ENCODE measurements at places on chromosomes 7 and 10.
A peak's percentile ranks its signal among the peaks of the same experiment; 100 is the strongest.

GRCh38 chr7:151383638-151384351 lies 26.0 kb downstream of the WDR86 start:
- DNase-seq, result peak; percentile 92

- DNase-seq, result no peak
Observed at GRCh38 chr10:80160361-80161320, 28.1 kb downstream of the PLAC9 start.

- DNase-seq, result no peak
Observed at GRCh38 chr7:139791316-139791715, 13.5 kb upstream of the HIPK2 start.

DNA sequence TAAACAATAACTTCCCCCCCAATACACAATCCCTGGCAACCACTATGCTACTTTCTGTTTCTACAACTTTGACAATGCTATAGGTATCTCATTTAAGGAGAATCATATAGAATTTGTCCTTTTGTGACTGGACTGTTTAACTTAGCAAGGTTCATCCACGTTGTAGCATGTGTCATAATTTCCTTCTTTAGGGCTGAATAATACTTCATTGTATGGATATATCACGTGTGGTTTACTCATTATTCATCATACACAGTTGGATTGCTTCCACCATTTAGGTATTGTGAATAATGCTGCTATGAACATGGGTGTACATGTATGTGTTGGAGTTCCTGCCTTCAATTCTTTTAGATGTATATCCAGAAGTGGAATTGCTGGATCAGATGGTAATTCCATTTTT lies 111.0 kb downstream of the LMBR1 start:
- no peak for DNase-seq

GRCh38 chr7:149685455-149685854 lies 87.9 kb downstream of the ZNF467 start:
- no peak for DNase-seq

GRCh38 chr10:117166418-117167345 lies 28.6 kb upstream of the VAX1 start:
- DNase-seq, result no peak

DNA sequence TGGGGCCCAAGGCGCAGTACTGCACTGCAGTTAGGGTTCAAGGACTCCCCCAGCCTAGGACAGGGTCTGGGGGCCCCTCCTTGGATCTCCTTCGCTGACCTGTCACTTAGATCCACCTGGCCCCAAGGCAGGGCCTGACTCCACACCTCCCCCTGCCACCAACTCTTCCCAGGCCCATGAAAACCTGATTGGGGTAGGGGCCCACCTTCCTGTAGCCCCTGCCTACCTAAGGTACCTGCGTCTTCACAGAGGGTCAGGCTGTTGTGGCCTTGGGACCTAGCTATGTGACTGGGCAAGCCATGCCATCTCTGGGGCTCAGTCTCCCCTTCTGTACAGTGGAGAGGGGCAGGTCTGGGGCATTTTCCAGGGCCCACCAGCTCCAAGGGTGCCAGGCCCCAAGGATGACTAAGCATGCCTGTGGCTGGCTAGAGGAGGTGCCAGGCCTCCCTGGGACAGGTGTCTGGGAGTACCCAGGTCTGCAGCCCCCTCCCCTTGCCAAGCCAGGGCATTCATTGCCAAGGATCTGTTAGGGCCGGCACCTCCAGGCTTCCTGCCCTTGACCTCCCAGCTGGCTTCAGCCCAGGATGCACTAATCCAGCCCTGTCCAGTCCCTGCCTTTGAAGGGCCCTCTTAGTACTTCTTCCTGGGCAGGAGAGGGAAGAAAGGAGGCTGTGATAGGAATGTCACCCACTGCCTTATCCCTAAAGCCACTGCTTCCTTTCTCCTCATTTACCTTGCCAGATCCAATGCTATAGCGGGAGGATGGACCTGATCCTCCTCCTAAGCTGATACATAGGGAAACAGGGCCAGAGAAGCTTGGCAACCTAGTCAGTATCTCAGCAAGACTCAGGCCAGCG lies 1.3 kb downstream of the LIMK1 start:
- DNase-seq, result no peak

DNA sequence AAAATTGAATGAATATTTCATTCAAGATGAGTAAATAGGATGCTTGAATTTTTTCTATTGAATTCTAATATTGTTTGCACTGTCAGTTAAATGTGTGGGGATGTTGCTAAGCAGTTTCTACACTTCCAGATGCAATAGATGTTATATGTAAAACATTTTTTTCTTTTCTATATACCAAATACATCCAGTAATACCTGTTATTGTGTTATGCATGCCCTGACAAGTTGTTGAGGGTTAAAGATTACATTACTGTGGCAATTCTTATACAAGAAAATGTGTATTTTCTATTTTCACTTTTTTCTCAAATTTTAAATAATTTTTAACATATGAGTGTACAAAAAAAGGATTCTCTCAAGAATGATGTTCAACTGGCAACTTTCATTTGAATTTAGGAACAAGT lies 713.9 kb downstream of the GATA3 start:
- DNase-seq, result no peak

Measured in breast epithelium (tissue), 4 donors.